ENCODE measurements at places on chromosomes 1 and 21.

DNA sequence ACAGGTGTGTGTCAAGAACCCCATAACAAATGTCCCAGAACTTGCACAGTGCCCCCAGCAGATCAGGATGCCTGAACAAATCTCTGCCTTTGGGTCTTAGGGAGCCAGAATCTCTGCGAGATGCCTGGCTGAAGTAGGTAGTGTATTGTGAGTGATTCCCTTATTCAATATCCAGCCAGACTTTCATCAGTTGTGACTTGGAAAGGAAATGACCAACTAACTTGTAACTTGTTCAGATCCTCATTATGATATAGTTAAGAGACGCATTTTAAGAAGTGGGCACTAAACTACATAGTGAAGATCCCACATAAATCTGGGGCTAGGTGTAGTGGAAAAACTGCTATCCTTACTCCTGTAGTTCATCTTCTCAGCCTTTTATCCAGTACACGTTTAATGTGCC, 11.8 kb downstream of the OLIG2 start:
- no peak for DNase-seq

- DNase-seq: no peak
These were observed 12.7 kb upstream of the RRP15 start for GRCh38 chr1:218272366-218272765.

- DNase-seq: no peak
These were observed 25.2 kb upstream of the EPS8L3 start for GRCh38 chr1:109788695-109789521.

GRCh38 chr1:111201275-111202090, 1.0 kb upstream of the DENND2D start:
- DNase-seq: no peak

DNA sequence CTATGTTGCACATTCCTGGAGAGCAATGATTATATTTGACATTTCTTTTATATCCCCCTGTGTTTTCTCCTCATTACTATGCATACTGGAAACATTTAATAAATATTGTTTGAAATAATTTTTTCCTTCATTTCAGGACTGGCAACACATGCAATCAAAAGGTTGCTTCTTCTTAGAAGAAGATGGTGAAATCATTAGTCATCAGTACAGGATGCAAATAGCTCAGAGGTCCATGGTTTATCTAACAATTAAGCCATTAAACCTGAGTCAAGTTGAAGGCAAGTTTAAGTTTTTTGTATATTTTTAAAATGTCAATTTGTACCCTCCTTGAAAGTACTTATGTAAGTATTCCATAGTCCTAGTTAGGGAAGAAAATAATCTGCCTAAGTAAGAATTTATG, 22.5 kb downstream of the EFCAB7 start:
- no peak for DNase-seq

DNA sequence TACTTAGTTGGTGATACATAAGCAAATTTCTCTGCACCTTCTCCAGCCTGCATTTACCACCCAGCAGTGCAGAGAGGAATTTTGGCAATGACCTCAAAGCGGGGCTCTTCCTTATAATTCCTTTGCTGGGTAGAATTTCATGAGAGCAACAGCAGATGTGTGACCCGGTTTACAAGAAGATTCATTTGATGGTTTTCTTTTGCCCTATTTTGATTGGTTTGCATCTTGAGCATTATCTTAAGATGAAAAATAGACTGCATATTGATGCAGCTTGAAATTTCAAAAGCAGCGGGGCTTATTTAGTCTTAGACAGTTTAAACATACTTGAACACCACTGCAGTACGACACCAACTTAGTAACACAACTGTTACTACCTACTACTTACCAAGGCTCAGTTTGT, 378.9 kb downstream of the TTLL7 start:
- DNase-seq: no peak

DNA sequence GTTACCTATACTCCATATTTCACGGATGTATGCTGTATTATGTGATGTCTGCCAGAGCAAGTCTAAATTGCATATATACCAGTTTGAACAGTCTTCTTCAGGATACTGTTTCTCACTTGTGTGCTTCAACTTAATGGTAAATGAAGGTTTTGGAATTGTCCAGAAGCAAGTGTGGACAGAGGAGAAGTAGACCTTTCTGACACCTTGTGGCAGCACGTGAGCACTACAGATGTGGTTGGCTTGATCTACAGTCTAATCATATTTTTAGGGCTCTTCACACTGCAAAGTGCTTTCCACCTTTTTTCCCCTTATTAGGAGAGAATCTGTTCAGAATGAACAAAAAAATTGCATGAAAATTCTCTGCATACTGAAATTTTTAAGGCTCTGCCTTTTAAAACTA, 10.9 kb downstream of the MORC3 start:
- DNase-seq: no peak

DNA sequence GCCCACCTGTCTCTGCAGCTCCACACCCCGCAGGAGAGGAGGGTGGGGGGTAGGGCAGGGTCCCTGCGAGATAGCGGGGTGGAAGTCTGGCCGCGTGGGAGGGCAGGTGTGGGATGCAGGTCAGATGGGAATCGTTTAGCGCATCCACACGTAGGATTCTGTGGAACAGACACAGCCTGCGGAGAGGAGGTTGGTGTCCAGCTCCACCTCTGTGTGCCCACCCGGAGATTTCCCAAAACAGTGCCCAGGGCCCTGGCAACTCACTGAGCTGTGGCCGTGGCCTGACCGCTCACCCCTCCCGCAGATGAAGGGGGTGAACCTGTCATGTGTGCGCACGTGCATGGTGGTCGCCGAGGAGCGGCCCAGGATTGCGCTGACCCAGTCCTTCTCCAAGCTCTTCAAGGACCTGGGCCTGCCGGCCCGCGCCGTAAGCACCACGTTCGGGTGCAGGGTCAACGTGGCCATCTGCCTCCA, 46.9 kb downstream of the S100B start:
- DNase-seq: no peak

DNA sequence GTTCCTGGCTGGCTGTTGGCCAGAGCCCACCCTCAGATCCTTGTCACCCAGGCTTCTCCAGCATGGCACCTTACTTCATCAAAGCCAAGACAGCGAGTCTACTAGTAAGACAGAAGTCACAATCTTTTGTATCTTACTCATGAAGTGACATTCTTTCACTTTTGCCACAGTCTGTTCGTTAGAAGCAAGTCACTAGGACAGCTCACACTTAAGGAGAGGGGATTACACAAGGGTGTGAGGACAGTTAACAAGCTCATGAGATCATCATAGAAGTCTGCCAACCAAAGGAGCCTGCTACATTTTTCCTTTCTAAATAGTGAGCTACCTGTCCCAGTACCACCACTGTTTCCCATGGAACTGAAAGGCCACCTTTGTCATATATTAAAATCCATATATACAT, 61.5 kb downstream of the PACC1 start:
- DNase-seq: no peak

DNA sequence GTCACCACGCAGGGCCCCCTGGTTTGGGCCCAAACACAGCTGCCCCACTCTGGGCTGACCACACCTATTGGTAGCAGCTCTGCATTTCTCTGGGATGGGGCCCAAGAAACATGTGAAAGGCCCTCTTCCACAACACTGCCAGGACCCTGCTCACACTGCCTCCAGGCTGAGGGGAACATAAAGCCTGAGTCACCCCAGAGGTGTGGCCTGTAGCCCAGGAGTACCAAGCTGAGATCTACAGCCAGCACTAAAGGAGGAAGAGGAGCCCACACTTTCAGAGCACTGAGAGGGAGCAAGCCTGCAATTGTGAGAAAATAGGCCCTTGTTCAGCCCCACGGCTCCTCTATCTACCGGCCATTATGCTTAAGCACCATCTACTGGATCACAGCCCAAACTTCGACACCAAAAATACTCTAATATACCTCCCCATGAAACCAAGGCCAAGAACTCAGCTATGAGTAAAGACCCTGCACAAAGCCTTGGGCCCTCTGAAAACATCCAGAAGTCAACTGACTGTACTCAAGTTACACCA, 14.4 kb upstream of the OR2T10 start:
- no peak for DNase-seq

GRCh38 chr1:41895552-41895951, 23.2 kb downstream of the HIVEP3 start:
- DNase-seq: peak; percentile 40

- DNase-seq: no peak
These were observed 18.8 kb downstream of the ELF3 start for GRCh38 chr1:202029171-202029665.

DNA sequence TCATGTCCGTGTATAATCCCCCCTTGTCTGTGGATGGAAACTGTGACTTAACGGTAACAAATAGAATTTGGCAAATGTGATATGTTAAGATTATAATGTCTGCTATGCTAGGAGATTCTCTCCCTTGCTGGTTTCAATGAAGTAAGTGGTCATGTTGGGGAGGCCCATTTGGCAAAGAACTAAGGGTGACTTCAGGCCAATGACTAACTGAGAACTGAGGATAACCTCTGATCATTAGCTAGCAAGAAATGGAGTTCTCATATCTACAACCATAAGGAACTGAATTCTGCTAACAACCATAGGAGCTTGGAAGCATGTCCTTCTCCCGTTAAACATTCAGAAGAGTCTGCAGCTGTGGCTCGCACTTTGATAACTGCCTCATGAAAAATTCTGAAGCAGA, 2.3 kb downstream of the IFI44L start:
- no peak for DNase-seq

- no peak for DNase-seq
These were observed 16.7 kb downstream of the RAB3B start for GRCh38 chr1:51973587-51974474.

DNA sequence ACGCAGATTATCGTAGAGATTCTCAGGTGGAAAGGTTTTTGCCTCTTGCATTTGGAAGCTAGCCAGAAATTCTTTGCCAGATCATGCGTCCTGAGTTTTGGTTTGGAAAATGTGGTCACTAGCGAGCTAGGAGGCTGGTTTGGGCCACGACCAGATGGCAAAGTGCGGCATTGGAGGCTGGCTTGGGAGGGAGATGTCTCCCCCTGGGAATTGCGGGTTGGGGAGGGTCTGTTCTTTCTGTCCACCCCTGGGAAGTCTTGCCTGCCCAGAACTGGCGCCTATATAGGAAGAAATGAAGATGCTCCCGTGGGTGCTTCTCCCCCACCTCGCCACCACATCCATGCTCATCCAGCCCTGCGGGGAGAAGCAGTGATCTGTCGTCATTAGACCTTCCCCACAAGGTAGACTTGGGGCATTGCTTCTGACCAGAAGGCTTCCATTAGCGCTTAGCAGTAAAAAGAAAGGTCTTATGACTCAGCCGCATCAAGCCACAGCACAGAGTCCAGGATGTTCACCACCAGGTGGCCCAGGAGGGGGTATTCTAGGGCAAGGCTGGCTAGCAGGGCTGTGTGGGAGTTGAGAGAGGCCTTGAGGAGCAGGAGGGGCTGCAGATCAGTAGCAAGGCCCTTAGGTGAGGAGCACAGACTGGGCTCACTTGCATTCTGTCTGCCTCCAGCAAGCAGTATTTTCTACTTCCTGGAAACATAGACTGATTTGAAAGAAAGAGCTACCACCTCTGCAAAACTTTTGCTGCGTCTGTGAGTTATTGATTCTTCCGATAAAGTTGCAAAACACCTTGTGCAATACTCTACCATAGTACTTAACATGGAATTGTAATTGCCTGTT, 1.5 kb upstream of the PTP4A2 start:
- DNase-seq: no peak

DNA sequence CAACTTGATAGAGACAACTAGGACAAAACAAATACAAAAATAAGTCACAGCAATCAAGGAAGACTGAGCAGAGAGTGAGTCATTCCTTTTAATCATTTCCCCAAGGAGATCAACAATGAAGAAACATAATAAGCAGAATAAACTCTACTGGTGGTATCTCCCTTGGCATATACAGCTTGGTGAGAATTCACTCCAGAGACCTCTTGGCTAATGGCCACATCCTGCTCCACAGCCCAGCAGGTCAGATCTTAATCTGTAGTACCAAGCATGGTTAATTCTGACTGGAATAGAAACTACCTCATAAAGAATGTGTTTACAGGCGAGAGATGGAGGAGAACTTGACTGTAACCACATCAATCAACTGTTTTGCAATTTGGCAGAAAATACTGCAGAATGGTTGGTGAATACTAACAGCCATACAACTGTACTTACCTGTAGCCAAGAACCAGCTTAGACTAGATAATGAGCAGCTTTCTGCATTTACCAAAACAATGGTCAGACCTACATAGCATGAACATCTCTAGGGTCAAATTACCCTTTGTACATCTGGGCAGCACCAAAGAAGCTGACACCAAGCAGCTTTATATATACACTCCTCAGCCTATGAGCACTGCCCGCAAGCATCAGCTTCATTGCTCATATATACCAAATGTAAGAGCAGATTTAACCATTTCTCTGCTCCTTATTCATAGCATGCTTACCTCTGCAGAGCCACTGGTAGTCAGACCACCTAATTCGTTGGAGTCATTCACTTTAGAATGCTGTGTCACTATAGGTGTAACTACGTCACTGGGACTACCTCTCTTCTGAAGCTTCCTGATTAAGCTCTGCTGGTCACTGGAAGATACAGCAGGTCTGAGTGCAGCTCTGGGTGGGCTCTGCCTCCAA, 51.0 kb downstream of the KIAA0319L start:
- DNase-seq: no peak

GRCh38 chr1:26352338-26352679, 1.6 kb downstream of the CRYBG2 start:
- DNase-seq: no peak

DNA sequence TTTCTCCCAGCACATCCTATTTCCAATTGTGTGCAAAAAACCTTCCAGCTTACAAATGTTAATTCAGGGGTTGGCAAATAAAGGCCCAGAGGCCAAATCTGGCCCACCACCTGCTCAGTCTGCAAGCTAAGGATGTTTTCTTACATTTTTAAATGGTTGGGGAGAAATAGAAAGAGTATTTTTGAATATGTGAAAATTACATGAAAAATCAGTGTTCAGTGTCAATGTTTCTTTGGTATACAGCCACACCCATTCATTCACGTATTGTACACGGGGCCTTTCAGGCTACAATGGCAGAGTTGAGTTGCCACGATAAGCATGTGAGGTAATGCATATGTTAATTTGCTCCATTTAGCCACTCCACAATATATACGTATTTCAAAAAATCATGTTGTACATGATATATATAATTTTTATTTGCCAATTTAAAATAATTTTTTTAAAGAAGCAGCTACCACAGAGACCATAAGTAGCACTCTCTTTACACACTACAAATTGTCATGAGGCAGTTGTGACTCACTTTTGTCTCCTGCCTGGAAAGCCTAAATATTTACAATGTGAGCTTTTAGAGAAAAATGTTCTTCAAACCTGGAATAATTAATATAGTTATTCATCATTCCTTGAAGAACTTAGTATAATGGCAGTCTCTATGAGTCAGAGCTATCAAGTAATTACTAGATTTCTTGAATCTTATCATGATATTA, 189.6 kb downstream of the SMYD3 start:
- DNase-seq: no peak

GRCh38 chr1:94697839-94698238, 122.3 kb upstream of the SLC44A3 start:
- DNase-seq: no peak

- DNase-seq: no peak
These were observed 37.1 kb downstream of the TENT5C start for GRCh38 chr1:117642963-117643362.

All from vagina (tissue), 2 donors.